ENCODE measurements at places on chromosomes 7 and 10.

DNA sequence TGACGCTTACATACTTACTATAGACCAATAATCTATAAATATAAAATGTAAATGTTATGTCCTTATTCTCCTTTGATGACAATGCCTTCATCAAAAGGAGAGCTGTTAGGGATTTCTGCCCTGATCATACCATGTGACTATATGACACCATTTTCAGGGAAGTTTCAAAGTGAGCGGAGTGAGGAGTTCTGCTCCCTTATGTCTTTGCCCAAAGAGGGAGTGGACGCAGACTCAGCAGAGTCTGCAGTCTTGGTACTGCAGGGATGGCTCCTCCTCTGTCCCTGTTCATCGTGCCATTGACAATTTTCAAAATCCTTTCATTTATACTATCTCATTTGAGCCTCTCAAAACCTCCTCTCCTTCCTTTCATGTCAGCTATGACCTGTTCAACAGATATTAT, 27.9 kb downstream of the HYAL4 start:
- no peak for DNase-seq

GRCh38 chr7:28076423-28077200, 104.0 kb downstream of the JAZF1 start:
- no peak for DNase-seq

GRCh38 chr10:127470911-127471310, 78.2 kb upstream of the NPS start:
- DNase-seq = no peak

DNA sequence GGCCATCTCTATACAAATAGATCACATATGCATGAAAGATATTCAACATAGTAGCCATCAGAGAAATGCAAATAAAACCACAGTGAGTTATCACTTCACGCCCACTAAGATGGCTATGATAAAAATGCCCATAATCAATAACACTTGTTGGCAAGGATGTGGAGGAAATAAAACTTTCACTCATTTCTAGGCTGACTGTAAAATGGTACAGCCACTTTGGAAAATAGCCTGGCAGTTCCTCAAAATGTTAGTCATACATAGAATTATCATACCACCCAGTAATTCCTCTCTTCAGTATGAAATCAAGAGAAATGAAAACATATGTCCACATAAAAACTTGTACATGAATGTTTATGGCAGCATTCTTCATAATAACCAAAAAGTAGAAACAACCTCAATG, 324.9 kb downstream of the LRRTM3 start:
- no peak for DNase-seq

DNA sequence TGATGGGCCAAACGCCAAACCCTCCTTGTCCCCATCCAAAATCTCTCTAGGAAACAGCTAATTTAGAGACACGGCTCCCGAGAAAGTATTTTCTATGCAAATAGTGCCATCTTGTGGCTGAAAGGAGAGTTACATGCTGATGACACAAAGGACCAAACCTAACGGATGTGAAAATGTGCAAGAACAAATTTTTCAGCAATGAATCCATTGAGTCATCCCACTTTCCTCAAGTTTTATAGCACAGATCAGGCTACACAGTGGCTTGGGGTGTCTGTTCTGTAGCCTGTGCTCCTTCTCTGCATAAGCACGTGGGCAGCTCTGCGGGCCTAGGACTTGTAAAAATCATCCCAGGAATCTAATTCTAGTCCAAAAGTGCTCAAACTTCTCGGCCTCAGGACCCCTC, 154.8 kb upstream of the PRR15 start:
- peak; percentile 74 for DNase-seq

- no peak for DNase-seq
Measured at GRCh38 chr7:82163586-82163985, 280.0 kb downstream of the CACNA2D1 start.

GRCh38 chr10:29199941-29200679, 88.8 kb upstream of the LYZL1 start:
- no peak for DNase-seq
